Stimulated activated CD4-positive, alpha-beta T cell treated with anti-CD3 and anti-CD28 coated beads, Interleukin-12 subunit alpha, Interleukin-12 subunit beta, amount 100 ng/mL, for 24 hours (primary cell): ENCODE measurements at places on chromosomes 16 and 17.
A peak's percentile ranks its signal among the peaks of the same experiment; 100 is the strongest.

- no peak for DNase-seq
Observed at GRCh38 chr17:79937391-79938335, 98.0 kb downstream of the TBC1D16 start.

- no peak for DNase-seq
Observed at GRCh38 chr16:89890200-89890599, 16.8 kb downstream of the TCF25 start.

DNA sequence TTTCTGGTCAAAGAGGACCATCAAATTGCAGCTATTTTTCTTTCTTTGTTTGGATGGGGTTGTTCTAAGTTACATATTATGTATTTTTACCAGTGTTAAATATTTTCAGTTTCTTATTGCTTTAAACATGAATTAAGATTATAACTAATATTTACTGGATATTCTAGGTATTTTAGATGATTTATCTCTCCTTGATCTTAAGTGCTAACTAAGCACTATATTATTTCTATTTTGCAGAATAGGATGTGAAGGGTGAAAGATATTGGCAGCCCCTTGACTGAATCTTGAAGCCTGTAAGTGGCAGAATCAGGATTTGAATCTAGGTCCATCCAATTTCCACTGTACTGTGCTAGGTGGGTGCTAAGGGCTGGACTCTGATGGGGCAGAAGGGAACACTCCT is 307.3 kb upstream of the CCL2 start:
- DNase-seq: no peak

- DNase-seq: no peak
Observed at GRCh38 chr17:36614933-36615332, 13.6 kb downstream of the MRM1 start.

- no peak for DNase-seq
Observed at GRCh38 chr16:27779641-27780164, 229.8 kb downstream of the KATNIP start.

- DNase-seq: no peak
Observed at GRCh38 chr17:30084788-30085187, 31.8 kb upstream of the NSRP1 start.

GRCh38 chr16:3909791-3910583 is 29.5 kb upstream of the CREBBP start:
- no peak for DNase-seq

DNA sequence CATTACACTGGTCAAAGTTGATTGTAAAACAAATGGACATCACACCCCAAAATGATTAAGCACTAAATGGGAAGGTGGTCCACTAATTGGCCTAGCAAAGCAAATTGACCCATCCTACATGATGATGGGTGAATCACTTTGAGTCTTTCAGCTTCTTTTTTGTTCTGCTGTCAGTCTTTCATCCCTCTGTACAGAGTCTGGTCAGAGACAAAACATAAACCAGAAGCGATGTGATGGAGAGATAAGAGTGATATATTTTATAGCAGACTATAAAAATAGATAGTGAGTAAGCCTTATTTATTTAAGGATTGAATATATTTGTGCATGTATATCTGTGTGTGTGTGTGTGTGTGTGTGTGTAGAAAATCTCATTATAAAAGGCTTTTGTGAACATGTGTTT is 618.4 kb upstream of the SOX9 start:
- no peak for DNase-seq

DNA sequence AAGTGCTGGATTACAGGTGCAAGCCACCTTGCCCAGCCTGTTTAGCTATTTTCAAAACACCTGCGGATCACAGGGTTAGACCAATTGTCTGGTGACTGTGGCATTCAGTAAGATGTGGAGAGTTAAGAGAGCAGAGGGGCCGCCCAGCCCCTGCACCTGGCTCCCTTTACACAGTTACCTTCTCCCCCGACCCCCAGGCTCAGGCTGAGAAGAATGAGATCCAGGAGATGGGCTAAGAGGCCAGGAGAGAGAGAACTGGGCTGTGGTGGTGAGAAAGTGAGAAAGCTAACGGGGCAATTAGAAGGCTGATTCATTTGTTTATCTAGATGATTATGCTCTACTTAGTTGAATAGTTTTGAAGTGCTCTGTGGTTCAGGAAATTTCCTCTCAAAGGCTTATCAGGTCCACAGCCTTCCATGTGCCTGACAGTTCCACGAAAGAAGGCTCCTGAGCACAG is 67.8 kb upstream of the AXIN2 start:
- no peak for DNase-seq

- DNase-seq: no peak
Observed at GRCh38 chr17:75642182-75642783, 9.0 kb downstream of the SMIM5 start.

- peak; percentile 29 for DNase-seq
Observed at GRCh38 chr17:50559674-50560184, 786 bp upstream of the CACNA1G start.

DNA sequence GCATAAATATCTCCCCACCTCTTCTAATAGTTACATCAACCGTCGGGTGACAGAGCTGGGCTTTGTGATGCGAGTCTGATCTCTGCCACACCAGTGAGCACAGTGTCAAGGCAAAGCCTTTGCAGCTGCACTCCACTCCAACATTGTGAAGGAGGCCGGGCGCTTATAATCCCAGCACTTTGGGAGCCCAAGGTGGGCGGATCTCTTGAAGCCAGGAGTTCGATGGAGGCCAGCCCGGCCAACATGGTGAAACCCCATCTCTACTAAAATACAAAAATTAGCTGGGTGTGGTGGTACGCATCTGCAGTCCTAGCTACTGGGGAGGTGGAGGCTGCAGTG is 18.9 kb downstream of the CYB5D2 start:
- no peak for DNase-seq

DNA sequence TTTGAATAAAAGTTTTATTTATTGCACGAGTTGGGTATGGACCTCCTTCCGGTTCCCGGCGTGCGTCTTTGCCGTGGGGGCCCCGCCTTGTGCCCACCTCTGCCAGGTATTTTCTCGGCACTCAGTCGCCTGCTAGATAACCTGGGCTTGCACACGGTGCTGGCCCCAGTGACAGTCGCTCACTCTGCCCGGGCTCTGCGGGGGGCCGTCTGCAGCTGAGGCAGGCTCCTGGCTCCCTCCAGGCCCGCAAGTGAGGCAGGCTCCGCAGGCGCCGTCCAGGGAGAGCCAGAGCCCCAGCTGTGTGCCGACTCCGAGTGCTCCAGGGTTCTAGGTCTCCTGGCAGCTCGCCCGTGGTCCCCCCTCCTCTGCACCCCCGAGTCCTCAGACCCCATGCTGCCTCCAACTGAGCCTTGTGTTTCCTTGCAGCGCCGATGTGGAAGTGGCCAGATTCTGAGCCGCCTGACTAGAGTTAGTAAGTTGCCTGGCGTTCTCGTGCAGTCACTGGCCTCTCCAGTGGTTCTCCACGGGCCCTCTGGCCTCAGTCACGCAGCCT is 54.7 kb upstream of the PVALEF start:
- no peak for DNase-seq

DNA sequence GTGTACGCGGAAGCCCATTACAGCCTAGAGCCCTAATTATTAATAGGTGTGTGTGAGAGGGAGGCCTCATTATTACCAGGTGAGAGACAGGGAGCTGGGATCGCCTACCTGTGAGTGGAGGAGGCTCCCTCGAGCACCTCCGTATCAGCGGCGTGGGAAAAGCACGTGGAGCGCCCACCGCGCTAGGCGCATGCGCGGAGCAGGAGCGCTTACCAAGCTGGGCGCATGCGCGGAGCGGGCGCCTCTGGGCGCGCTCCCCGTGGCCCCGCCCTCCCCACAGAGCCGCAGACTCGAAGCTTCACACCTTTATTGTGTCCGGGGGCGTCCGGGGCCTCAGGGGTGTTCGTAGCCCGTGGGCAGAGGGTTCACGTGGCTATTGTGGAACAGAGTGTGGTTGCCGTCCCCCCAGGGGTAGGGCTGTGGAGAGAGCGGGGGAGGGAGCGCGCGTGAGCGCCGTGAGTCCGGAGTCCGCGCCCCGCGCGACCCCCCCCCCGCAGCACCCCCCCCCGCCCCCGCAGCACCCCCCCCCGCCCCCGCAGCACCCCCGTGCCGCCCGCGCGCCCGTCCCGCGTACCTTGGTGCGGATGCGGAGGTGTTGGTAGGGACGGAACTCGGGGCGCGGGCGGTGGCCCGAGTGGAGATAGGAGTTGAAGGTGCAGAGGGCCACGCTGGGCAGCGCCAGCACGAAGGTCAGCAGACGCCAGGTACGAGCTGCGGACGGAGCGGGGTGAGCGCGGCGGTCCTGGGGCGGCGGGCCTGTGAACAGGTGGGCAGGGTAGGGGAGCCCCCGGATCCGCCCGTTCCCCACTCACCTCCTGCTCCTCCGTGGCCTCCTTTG is 500 bp downstream of the COX6A2 start:
- DNase-seq: peak; percentile 49

- DNase-seq: no peak
Observed at GRCh38 chr16:30104492-30104891, 8.5 kb upstream of the YPEL3 start.

- no peak for DNase-seq
Observed at GRCh38 chr17:2481760-2482159, 29.9 kb downstream of the METTL16 start.

DNA sequence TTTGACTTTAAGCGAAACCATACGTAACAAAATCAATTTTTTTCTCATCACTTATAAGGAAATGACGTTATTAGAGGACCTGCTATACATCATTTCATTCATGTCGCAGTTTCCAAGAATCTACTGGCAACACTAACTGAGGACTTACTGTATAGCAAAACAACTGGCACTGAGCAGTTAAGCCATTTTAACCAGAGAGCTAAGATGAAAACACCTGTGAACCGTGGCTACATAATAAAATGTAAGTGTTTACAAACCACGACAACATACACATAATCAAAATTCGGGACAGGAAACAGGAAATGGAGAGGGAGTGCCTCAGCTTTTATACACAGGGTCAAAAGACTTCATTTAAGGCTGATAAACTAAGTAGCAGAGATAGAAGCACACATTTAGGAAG is 29.5 kb downstream of the METTL16 start:
- DNase-seq: no peak
